ENCODE measurements at places on chromosomes 16 and 17.
A peak's percentile ranks its signal among the peaks of the same experiment; 100 is the strongest.

- no peak for DNase-seq
Measured at GRCh38 chr16:6096931-6097670, 999.5 kb upstream of the EEF2KMT start.

DNA sequence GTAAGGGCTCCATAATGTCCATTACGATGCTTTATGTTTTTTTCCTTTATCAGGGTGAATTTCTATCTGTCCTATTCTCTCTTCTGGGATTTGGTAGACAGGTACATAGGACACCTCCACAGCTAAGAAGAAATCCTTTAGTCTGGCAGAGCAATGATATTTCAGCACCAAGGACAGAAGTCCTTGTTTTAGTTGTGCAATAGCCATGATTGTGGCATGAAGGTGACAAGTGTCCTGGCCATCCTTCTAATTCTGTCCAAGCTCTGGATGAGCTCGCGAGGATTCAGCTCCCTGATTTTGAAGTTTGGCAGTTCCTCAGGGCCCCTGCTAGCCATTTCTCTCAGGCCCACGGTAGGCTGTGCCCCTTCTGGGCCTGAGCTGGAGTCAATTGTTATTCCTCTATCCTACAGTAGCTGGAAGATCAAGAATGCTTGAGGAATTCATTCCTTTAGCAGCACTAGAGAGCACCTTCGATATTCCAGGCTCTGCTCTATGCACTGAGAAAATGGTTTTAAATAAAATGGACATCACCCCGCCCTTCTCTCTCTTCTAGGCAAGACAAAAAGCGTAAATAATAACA is 320.8 kb downstream of the XYLT1 start:
- no peak for DNase-seq

- DNase-seq = no peak
Measured at GRCh38 chr17:73232587-73233373, 28.9 kb downstream of the CPSF4L start.

- DNase-seq = no peak
Measured at GRCh38 chr17:55228683-55229192, 36.0 kb upstream of the HLF start.

- DNase-seq = no peak
Measured at GRCh38 chr17:78479369-78479768, 97.8 kb downstream of the DNAH17 start.

GRCh38 chr17:4043862-4044261 is 79.6 kb upstream of the ATP2A3 start:
- no peak for DNase-seq

DNA sequence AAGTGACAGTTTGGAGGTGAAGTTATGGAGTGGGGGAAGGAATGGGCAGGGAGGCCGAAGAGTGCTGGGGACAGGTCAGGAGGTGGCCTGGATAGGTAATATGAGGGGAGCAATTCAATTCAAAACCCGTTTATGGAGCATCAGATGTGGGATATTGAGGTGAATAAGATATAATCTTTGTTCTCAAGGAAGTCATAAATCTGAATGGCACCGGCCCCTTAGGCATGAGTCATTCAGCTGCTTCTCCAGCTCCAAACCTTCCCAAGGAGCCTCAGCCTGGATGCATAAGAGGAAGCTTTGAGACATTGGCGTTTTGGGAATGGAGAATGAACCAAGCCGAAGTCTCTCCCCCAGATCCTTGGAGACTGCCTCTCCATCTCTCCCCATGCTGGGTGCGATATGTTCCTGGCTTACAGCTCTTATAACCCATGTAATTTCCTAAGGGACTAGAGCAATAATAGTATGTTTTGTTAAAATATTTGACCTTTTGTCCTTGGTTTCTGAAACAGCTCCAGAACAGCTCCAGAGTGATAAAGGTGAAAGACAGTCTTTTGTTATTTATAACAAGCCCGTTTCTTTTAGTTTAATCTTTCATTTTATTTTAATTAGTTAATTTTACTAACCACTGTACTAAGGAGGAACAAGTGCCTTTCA is 1.7 kb downstream of the TUBG2 start:
- peak; percentile 82 for DNase-seq

DNA sequence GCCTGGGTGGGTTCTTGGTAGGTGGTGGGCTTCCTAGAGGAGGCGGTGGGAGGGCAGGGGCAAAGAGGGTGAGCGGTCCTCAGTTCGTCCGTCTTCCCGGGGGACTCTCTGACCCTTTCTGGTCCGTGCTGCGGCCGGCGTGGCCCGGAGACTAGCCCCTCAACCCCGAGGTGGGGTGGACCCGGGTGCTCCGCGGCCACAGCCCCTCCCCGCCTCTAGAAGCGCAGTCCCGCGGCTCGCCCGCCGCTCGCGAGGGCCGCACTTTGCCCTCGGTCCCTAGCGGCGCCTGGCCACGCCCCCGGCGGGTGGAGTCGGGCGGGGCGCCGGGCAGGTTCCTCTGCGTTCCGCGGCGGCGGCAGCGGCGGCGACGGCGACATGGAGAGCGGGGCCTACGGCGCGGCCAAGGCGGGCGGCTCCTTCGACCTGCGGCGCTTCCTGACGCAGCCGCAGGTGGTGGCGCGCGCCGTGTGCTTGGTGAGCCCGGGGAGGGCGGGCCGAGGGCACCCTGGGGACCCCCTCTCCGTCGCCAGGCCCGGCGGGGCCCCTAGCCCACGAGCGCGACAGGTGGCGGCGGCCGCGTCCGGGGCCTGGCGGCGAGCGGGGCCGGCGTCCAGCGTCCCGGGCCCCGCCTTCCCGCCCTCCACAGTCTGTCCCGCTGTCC is at the start of gene SYNGR2:
Gene SYNGR2 (plus strand): TSS at position 340 of the 661 bp plus-strand sequence. CDS start 36 bp downstream, at position 376.
- DNase-seq = peak; percentile 44

DNA sequence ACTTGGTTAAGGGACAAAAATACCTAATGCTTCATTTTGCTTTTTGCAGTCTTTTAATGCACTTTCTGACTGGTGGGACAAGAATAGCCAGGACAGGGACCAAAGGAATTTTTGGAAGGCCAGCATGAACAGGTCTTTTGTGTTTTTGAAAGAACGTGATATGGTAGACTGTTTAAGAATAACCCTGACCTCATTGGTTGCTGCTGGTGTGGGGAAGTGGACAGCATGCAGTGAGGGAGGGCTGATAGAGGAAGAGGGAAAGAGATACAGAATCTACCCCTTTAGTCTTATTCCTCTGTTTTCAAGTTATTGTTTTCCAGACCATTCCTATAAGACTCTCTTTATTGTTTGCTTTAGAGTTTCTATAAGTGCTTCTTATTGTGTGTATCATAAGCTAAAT is 816.2 kb downstream of the CDH11 start:
- no peak for DNase-seq

GRCh38 chr16:57925310-57925709 is 45.6 kb downstream of the CNGB1 start:
- no peak for DNase-seq

GRCh38 chr17:14737984-14738651 is 437.2 kb downstream of the HS3ST3B1 start:
- peak; percentile 99 for DNase-seq

DNA sequence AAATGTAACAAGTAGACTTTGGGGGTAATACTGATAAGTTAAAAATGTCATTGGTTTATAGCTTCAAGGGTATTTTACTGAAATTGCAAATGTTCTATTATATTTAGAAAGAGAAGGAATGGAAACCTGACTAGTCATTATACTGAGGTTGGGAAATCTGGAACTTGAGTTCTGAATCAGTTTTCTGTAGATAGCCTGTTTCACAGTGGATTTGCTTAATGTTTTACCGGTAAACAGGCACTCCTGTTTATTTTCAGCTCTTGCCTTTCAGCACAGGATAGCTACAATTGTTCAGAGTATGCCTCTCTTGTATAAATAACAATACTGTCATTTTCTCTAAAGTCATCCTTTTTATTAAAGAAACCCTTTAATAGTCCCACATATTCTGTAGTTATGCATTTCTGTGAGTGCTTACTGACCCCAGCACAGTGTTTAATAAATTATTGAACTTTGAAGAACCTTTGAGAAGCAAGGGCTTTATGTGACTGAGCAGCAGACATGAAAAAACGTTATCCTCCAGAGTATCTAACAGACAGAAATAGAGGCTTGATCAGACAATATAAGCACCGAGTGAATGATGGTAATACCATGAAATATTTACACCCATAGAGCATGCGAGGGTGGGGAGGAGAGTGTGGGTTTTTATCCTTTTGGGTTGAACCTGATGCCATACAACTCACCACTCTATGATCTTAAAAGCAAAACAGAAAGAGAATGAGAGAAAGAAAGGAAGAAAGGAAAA is 58.2 kb downstream of the FTO start:
- no peak for DNase-seq

DNA sequence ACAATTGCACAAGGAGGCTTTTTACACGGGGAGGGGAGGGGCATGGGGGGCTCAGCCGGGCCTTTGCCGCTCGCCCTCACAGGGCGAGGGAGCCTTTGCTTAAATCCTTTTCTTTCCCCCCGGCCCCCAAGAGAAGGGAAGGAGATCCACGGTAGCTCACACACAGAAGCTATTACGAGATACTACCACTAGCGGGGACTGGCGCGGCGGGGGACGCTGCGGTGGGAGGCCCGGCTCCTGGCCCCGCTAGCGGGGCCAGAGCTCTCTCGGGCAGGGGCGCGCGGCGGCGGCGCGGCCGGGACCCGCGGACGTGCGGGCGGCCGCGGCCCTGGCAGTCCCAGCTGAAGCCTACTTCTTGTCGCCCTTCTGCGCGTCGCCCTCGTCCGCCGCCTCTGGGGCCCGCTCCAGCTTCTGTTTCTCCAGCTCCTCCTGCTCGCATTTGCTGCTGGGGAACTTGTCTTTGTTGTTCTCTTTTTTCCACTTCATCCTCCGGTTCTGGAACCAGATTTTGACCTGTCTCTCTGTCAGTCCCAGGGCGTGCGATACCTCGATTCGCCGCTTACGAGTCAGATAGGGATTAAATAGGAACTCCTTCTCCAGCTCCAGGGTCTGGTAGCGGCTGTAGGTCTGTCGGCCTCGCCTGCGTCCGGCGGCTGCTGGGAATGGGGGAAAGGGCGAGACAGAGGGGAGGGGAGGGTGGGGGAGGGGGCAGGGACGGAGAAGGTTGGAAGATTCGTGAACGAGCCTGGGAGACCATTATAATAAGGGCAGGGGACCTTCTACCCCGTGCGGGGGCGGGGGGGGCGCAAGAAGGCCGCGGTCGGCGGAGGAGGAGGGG is 2.0 kb downstream of the HOXB8 start:
- DNase-seq = peak; percentile 58

- no peak for DNase-seq
Measured at GRCh38 chr16:11450136-11450535, 104.9 kb downstream of the RMI2 start.

- DNase-seq = peak; percentile 13
Measured at GRCh38 chr17:35372846-35373533, 431 bp downstream of the SLFN11 start.

GRCh38 chr16:78307824-78308528 is 208.5 kb downstream of the WWOX start:
- DNase-seq = no peak

DNA sequence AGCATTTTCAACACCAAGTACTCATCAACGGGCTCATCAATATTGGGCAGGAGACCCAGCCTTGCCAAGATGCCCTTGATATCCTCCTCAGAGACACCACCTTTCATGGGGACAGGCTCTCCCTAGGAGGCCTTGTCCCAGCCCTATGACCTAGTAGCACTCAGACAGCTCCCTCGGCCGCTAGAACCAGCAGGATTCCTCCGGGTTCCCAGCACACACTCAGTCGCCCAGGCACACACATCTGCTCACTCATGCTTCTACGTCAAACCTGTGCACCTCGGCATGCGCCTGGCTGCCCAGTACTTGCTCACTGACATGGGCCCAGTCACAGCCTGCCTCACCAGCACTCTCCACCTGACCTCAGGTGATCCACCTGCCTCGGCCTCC is 17.0 kb downstream of the SRCIN1 start:
- DNase-seq = no peak

DNA sequence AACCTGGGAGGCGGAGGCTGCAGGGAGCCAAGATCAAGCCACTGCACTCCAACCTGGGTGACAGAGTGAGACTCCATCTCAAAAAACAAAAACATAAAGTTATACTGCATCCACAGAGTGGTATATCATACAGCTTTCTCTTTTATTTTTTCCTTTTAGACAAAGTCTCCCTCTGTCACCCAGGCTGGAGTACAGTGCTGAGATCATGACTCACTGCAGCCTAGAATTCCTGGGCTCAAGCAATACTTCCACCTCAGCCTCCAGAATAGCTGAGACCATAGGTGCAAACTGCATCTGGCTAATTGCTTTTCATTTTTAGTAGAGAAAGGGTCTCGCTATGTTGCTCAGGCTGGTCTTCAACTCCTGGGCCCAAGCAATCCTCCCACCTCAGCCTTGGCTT is 10.0 kb upstream of the COPRS start:
- no peak for DNase-seq

GRCh38 chr17:43631429-43631828 is 30.3 kb downstream of the MEOX1 start:
- DNase-seq = peak; percentile 26

DNA sequence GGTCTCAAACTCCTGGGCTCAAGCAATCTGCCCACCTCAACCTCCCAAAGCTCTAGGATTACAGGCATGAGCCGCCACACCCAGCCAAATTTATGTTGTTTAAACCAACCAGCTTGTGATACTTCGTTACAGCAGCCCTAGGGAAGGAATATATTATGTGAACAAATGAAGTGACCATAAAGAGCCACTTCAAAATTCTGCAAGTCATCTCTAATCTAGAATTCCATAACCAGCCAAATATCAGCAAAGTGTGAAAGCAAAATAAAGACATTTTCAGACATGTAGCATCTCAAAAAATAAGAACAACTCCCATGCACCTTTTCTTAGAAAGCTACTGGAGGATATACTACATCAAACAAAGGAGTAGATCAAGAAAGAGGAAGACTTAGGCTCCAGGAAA is 36.0 kb downstream of the AIPL1 start:
- no peak for DNase-seq

GRCh38 chr16:85246973-85247372 is 134.7 kb upstream of the CIBAR2 start:
- DNase-seq = no peak

DNA sequence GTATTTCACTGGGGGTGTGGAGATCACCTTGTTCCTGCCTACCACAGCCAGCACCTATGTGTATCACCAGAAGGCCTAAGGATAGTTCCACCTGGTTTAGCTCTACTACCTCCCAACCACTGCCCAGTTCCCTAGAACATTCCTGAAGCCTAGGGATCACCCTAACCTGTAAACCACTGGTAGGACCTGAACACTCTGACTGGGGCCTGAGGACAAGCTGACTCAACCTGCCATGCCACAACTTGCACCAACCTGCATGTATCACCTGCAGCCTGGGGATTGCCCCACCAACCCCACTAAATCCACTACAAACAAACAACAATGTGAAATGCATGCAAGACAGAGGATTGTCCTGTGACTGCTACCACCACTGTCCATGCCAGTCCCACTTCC is 128.1 kb downstream of the KIF2B start:
- DNase-seq = no peak

DNA sequence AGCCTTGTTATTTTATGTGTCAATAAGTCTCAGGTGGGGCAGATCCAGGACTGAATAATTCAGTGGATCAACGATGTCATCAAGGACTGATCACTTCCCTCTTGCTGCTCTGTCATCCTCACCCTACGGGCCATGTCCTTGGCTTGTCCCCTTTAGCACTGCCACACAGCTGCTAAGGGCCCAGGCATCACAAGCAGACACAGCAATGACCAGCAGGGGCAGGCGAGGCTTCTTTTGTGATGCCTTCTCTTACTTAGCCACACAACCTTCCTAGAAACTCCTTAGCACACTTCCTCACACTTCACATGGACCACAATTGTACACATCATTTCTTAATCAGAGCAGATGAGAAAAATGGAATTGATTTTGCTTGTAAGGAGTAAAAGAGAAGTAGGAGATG is 356.3 kb upstream of the SOX9 start:
- no peak for DNase-seq

- DNase-seq = no peak
Measured at GRCh38 chr16:52621651-52622050, 74.7 kb upstream of the TOX3 start.

GRCh38 chr17:47180337-47180736 is 8.8 kb downstream of the CDC27 start:
- no peak for DNase-seq
